Mucosa of gallbladder (tissue), 1 donor: ENCODE measurements at places on chromosomes 2 and 18. TPM values are rescaled to one million over a fixed set of nuclear protein-coding genes. Genes with fewer than 3 reads are reported as not detected.

- no peak for DNase-seq
Measured at GRCh38 chr2:30798536-30798991, 8.7 kb downstream of the CAPN13 start.

DNA sequence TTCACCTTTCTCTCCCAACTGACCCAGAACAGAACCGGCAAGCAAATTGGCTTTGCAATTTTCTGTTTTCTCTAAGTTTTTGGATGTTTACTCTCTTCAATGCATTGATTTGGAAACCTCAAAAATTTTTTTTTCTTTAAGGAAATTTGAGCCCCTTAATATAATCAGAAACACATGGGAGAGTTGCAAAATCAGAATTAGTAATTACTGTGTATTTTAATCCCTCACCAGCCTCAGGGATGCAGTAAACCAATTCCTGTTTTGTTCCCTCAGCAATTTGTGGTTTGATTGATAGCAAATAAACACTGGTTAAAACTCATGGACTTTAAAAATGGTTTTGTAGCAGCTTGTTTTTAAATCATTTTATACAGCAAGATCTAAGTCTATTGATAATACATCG, 281.5 kb downstream of the NEDD4L start:
- no peak for DNase-seq

DNA sequence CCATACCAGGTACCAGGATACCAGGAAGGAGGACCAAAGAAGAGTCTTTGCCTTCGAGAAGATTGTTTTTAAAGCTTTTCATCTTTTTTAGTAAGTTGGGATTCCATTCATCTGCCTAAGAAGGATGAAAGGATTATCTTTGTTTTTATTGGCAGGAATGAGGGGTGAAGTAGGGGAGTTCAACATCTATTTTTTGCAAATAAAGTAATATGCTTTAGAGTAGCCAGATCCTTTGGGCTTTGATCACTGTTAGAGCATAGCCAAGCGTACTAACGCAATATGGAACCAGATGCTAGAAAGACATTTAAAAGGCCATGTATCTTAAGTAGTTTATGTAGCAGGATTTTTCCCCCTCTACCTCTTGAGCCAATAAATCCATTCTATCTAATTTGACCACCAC, 133.0 kb downstream of the PRPF40A start:
- DNase-seq: no peak

DNA sequence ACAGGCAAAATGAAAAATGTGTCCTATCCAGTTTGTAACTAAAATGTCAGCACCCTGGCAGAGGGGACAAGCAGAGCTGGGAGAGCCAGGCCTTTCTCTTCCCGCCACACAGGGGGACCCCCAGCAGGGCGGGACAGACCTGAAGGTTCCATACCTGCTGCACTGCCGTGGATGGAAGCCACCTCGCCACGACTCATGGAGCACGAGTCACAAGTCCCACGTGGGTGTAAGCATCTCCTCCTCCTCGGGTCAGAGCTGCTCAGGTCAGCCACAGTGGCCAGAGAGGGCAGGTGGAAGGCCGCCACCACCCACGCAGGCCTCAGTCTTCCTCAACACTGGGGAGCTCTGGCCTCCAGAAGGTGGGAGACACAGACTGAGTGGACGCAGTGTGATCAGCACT, 21.0 kb downstream of the C1QL2 start:
- DNase-seq: no peak

The SOX11 gene
- total RNA-seq: 0.03 TPM

The IRS1 gene
- total RNA-seq: 35.9 TPM

The TCF23 gene
- 0.12 TPM for total RNA-seq

- DNase-seq: peak; percentile 79
Measured at GRCh38 chr2:226673314-226673723, 126.3 kb downstream of the IRS1 start.

DNA sequence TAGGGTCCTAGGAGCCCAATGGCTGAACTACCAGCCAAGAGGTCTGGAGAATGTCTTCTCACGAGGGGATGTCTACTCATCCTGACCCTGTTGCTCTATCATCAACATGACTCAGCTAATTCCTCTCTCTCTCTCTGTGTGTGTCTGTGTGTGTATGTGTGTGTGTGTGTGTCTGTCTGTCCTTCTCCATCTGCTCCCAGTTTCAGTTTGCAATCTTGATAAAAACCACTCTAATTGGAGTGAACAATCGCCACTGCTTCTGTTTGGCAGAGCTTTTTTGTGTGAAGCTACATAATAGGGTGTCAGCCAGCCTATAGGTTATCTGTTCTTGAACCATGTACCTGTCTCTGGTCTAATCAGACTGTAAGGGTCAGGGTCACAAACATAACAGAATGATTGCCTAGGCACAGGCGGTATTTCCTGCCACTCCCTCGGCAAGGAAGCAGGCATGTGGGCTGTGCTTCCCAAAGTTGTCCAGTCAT, 219.8 kb downstream of the SH3BP4 start:
- DNase-seq: peak; percentile 14

GRCh38 chr2:86028766-86029381, 76.8 kb downstream of the POLR1A start:
- DNase-seq: peak; percentile 52

DNA sequence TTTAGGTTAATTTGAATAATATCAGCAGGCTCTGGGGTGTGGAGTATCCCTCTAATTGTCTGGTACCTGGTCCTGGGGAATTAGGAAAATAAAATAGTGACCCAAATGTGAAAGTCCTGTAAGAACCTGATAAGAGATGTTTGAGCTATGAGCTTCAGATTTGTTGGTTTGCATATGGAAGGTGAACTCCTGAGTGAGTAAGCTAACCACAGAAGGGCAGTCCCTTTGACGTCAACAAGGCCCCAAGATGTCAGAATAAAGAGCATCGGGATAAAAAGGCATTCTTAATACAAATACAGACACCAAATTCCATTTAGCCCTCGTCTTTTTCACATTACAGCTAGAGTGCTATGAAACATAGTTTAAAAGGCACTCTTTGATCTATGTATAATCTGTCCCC, 1366.3 kb upstream of the TMEFF2 start:
- no peak for DNase-seq

DNA sequence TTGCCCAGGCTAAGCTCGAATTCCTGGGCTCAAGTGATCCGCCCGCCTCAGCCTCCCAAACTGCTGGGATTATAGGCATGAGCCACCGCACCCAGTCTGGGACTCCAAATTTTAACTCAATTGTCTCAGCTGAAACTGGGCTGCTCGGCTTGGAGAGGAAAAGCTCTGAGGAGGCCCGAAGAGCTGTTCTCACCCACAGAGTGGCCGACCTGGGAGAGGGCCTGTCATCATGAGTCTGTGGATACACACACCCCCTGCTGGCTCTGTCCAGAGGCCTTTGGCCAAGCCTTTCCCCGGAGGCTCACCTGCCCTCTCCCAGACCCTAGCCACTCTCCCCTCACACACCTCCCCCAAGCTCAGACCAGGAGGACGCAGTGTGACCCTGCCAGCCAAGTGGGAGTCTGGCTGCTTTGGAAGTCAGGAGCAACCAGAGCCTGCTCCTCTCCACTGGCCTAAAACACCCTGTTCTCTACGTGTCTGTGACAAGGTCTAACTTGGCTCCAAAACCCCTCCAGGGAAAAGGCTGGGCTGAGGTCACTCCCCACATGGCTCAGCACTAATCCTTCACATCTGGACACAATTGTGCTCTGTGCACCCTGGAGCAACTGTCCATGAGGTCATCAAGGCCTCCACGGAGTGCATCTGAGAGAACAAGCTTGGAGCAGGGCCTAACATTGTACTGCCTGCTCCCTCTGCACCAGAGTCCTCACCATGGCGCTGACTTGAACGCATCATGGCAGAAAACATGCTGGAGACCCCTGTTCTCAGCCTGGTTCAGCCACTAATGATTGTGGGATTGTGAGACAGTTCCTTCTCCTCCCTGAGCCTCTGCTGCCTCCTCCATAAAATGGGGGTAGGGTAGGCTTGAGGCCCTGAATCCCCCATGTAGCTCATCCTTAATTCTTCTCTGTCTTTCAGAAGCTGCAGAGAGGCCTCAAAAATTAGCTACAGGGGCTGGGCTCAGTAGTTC, 49.9 kb upstream of the RAB6C start:
- DNase-seq: no peak

The MEP1B gene
- 0.78 TPM for total RNA-seq

The MXD1 gene
- total RNA-seq: 13.7 TPM

The GPR45 gene
- not detected for total RNA-seq

DNA sequence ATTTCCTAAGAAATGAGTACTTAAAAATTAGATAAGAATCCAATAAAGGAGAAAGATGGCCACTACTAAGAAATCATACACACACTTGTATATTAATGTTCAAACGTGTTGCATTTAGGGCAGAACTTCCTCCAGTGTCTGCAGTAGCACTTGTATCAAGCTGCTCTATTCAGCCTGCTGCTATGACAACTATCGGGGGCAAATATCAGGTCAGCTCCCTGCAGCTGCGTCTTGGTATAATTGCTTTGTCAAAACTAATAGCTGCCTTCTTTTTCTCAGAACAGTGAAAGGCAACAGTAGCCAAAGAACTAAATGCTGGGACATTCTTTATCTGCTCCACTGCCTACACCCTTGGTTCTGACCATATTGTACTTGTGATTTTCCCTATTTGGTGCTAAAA, 300.7 kb downstream of the NOL4 start:
- DNase-seq: no peak

DNA sequence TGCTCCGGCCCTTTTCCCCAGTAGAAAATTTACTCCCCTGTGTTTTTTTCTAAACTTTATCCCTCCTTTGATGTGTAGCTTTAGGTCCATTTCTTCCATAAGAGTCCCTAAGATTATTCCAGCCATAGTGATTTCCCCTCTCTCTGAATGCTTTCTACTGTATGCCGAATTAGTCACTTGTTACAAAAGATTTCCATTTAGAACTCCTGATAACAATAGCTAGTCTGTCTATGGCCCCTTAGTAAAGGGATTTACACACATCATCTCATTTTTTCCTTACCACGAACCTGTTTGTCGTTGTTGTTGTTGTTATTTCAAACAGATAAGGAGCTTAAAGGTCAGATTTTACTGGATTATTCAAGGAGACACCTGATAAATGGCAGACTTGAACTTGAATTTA, 256.1 kb downstream of the PAX3 start:
- DNase-seq: no peak

The TRIM43 gene
- not detected for total RNA-seq

DNA sequence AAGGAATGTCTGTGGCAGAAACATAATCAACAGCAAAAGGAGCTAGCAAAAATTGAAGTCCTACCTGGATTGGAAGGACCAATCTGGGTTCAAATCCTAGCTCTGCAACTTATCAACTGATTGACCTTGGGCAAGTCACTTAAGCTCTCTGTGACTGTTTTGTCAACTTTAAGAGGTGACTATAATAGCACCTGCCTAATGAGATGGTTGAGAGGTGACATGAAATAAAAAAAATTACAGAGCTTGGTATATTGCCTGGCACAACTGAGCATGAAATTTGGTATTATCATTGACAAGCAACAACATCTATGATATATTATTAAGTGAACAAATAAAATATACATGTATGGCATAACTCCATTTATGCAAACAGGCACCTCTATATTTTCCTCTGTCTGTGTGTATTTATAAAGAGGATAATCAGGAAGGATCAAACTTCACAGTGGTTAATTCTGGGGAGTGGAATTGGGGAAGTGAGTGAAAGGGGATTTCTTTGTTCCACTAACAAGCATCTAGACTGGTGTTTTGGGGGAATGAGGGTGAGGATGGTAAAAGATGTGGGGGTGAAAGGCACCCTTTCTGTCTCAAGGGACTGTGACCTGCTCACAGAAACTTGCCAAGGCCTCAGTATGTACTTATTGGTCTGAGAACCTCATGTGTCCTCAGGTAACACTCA, 132.8 kb upstream of the SERTAD2 start:
- DNase-seq: no peak

DNA sequence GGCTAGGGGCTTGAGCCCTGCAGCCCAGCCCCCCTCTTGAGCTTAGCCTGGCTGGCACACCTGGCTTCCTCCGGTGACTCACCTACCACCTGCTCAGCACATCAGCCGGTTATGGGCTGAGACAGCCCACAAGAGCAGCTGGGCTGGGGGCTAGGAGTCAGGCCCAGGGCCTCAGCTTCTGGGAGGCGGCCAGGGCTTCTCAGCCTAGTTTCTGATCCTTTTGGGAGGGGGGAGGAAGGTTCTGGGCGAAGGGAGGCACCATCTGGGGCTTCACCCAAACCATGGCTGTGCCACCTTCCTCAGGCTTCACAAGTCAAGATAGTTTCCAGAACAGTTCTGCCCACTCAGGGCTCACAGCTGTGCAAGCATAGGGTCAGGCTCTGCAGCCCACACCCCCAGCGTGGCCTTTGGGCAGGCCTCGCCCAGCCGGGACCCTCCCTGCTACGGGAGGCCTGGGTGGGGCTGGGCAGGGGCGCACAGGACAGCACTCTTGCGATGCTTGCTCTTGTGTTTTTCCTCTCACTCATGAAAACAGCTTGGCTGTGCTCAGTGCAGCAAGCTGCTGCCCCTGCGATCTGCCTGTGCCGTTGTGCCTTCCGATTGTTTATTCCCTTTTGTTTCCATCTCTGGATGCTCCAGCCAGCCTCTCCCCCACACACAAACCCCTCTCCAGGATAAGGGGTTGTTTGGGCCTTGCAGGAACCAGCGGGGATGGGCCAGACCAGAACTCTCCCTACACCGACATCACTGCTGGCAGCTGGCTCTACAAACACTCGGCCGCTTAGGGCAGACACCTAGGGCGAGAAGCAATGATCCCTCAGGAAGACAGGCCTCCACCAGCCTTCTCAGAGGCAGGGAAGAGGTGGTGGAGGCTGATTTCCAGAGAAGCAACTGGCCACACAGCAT, 26.1 kb upstream of the SEMA4C start:
- no peak for DNase-seq

GRCh38 chr2:146523196-146523595, 1321.6 kb upstream of the ACVR2A start:
- no peak for DNase-seq

DNA sequence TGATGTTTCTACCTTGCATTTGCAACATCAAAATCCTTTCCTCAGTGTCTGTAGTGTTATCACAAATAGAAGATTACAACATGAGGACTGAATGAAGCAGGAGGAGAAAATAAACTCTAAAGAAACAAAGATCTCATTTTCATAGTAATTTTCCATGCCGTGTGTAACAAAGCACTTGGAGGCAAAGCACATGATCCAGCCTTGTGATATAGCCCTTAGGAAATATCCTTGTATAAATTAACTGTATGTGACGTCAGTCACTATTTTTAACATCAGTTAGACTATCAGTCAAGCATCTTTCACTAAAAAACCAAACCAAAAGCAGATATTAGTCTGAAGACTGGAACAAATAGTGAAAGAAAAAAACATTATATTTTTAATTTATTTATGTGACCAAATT, 492.1 kb upstream of the CNTNAP5 start:
- DNase-seq: no peak

DNA sequence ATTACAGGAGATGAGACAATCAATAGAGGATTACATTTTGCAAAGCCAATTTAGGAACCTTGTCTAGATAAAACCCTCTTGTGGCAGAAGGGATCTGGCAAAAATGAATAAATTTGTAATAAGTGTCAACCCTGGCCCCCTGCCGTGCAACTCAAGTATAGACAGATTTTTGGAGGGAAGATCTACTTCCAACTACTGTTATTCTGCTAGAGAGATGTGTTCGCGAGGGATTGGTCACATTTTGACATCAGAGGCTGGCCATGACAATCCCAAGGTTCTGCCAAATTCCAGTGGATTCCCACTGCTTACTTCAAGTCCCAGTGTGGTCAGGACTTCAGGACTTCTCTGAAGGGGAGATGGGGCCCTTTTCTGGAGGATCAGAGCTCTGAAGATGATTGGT, 192.6 kb downstream of the SH3RF3 start:
- no peak for DNase-seq

The SLC8A1 gene
- 82.9 TPM for total RNA-seq

The ASNSD1 gene
- 32.5 TPM for total RNA-seq

GRCh38 chr18:26919201-26919600, 53.7 kb upstream of the AQP4 start:
- DNase-seq: no peak
